BJ (cell line): ENCODE measurements at places on chromosomes 12 and 14.

DNA sequence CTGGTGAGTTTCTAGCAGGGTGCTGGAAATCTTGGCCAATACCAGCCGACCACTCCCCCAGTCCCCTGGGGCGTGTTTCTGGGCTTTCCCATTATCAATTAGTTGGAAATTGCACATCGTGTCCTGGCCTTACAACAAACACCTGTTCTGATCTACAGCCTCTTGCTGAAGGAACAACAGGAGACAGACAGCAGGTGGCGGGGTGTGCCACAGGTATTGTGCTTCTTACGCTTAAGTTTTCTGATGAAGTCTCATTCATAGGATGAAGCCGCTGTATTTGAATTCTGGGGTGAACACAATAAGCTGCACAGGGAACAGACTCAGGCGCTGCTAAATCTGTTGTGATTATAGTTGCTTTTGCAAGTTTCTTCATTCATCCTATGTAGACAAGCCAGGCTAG, 703 bp downstream of the HIGD1C start:
- no peak for DNase-seq

DNA sequence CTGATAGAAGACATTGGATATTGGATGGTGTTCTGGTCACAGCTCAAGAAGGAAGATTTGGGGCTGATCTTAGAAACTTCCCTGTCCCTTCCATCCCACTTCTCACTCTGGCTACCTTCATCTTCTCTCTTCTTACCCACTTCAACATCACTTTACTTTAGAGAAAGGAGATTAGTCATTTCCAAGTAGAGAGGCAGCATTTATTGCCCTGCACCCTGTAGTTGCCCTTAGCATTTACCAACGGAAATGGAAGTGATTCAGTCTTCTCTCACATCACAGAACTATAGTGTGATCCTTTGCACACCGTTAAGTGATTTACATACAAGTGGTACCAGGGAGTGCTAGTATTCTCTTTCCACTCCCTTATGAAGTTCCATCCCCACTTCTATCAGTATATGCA, 52.4 kb downstream of the PHLDA1 start:
- no peak for DNase-seq

GRCh38 chr12:12439636-12440035, 82.8 kb downstream of the BORCS5 start:
- no peak for DNase-seq

- DNase-seq: no peak
Measured at GRCh38 chr12:99957866-99958466, 26.8 kb downstream of the ANKS1B start.

DNA sequence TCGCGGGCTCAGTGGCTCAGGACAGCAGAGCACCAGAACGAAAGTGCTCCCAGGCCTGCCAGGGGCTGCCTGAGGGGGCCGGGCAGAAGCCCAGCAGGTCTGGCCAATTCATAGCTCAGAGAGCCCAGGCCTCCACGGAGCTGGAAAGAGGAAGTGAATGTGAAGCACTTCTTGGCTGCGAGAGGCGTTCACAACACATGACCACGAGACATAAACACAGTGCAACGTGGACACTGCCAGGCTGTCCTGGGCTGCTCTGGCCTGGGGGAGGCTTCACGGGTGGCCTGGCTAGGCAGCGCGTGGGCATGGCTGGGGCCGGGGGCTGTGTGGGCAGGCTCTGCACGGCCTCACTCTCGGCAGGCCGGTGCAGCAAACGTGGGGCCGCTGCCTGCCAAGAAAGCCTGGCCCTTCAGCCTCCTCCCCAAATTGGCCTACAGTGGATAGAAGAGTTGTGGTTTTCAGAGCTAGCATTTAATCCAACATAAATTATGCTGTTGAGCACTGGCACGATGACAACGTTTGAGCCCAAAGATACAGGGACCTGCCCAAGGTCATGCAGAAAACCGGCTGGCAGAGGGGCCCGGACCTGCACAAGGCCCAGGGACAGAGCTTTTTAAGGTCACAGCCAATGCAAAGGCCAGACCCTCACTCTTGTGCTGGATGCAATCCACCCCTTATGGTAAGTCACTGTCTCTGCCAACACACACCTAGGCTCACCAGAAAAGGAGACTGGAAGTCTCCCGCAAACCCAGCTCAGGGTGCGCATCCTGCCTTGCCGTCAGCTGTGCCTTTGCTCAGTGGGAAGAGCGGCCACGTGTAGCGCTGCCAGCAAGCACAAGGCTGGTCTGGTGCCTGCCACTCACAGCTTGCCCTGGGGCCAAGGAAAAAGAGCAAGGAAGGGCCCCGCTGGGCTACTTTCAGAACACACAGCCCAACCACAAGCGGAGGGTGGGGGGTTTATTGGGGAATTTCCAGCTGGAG, 8.6 kb downstream of the SLC25A29 start:
- DNase-seq: no peak

DNA sequence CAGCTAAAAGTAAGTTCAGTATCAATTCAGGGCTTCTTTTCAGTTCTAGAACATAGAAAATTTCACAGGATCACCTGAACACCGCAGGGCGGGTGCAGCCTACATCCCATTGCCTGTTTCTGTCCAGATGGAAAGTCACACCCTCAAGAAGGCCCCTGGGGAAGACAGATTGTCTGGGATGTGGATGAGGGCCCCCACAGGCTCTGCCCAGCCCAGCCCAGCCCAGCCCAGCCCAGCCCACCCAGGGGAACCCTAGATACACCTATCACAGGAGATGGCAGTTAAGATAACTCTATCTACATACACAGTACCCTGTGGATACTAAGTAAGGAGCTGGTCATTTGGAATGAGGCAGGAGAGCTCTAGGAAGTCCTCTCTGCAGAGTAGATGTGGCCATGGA, 68.4 kb downstream of the DPF3 start:
- DNase-seq: no peak

DNA sequence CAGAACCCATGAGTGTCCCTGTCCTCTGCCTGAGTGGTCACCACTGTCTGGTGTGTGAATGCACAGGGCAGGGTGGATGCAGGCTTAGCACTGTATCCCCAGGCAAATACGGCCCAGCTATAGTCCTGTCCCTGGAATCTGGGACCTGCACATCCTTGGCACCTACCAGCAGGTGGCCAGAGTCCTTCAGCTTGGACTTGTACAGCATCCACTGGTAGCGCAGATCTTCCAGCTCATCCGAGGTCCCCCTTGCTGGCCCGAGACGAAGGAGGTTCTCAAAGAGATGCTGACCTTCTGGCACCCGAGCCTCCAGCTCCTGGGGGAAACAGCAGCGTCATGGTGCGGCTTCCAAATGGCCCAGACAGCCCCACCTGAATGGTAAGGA, 83.4 kb downstream of the SYNE3 start:
- DNase-seq: no peak

- no peak for DNase-seq
Measured at GRCh38 chr14:75803765-75804164, 142.7 kb downstream of the TTLL5 start.

GRCh38 chr12:23533265-23533664, 416.2 kb downstream of the SOX5 start:
- no peak for DNase-seq

GRCh38 chr12:120276734-120277133, 11.2 kb upstream of the PXN start:
- DNase-seq: no peak

DNA sequence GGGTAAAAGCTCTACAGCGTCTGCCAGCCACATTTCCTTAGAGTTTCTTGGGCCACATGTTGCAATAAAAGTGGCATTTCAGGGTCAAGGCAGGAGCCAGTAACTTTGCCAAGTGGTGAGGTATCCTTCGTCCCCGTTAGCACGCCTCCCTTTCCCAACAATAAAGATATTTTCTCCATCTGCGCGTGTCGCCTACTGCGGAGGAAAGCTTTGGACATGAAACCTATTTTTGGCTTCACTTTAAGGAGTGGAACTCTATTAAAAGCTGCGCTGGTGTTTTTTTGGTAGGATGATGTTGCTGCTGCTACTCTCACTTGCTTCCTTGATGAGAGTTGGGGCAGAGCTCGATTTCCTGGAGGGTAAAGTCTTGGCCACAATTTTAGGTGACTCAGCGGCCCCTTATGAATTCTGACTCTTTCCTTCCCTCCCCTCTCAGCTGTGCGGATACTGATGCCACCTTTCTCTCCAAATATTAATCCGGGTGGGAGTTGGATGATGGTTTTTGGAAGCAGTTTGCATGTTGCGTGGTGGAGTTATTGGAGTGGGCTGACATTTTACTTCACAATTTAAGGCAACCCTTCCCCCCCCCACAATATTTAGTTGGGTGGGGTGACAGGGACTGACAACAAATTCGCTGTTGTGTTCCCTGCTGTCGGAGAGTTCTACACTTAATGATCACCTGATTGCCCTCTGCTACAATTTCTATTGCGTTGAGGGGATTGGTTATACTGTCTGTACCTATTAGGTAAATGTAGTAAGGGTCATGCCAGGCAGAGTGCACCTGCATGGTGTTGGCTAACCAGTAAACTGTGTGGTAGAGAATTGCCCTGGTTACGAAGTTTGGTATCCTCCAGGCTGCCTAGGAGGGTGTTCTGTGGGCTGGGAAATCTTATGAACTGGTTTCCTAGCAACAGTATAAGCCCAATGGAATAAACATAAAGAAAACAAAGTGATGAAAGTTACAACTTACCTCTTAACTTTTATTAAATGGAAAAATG, 1.1 kb downstream of the CCDC91 start:
- DNase-seq: peak; percentile 34

DNA sequence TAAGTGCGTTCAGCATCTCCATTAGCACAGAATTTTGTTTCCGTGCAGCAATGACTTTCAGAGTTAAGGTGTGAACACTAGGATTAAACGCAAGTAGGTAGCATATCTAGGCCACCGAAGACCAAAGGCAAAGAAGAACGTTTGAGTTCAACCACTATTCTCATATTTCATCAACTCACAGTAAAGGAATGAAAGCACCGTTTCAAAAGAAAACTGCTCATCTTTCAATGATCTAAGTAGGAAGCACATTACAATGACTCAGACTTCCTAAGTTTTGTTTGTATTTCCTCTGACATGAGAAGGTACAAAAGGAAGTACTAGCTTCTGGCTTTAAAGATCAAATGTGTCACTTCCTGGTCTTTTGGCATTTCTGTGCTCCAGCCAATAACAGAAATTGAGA, 57.6 kb downstream of the ACADS start:
- DNase-seq: peak; percentile 12

GRCh38 chr14:21101802-21102413, 1.0 kb downstream of the TMEM253 start:
- no peak for DNase-seq

- DNase-seq: no peak
Measured at GRCh38 chr12:121773011-121773777, 20.3 kb downstream of the RHOF start.

DNA sequence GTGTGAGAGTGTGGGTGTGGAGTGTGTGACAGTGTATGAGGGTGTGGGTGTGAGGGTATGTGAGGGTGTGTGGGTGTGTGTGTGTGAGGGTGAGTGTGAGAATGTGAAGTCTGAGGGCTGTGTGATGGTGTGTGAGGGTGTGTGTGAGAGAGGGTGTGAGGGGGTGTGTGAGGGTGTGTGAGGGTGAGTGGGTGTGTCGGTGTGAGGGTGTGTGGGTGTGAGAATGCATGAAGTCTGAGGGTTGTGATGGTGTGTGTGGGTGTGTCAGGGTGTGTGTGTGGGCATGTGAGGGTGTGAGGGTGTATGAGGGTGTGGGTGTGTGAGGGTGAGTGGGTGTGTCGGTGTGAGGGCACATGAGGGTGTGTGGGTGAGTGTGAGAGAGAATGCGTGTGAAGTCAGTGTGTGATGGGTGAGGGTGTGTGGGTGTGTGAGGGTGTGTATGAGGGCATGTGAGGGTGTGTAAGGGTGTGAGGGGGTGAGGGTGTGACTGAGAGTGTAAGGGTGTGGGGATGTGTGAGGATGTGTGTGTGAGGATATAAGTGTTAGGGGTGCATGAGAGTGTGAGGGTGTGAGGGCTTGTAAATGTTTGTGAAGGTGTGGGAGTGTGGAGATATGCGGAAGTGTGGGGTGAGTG, 36.4 kb downstream of the TMEM121 start:
- DNase-seq: no peak

DNA sequence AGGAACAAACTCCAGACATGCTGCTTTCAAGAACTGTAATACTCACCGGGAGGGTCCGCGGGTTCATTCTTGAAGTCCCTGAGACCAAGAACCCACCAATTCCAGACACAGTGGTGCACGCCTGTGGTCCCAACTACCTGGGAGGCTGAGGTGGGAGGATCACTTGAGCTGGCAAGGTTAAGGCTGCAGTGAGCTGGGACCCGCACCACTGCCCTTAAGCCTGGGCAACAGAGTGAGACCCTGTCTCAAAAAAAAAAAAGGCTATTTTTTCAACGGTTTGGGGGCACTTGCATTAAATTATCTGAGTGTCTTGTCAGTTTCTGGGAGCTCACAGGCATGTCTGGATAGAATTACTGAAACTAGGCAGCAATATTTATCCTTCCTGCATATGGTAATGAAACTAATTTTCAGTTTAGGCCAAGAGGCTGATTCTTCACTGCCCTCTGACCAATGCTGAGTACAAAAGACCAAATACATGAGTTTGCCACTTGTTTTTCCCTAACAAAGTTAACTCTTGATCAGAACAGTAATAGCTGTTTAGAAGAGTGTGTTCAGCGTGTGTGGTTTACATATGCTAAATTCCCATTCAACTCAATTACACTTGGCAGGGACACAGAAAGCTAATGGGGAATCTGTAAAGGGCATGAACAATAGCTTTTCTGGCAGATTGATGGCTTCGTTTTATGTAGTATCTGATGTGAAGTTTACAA, 65.8 kb upstream of the RASSF3 start:
- DNase-seq: no peak

- DNase-seq: no peak
Measured at GRCh38 chr14:102000902-102001301, 36.5 kb downstream of the DYNC1H1 start.

GRCh38 chr14:105299654-105300541, 903 bp downstream of the BRF1 start:
- DNase-seq: no peak
